ENCODE measurements at places on chromosomes 13 and 19.

GRCh38 chr13:78679329-78679728 is 20.4 kb upstream of the OBI1 start:
- DNase-seq: no peak

DNA sequence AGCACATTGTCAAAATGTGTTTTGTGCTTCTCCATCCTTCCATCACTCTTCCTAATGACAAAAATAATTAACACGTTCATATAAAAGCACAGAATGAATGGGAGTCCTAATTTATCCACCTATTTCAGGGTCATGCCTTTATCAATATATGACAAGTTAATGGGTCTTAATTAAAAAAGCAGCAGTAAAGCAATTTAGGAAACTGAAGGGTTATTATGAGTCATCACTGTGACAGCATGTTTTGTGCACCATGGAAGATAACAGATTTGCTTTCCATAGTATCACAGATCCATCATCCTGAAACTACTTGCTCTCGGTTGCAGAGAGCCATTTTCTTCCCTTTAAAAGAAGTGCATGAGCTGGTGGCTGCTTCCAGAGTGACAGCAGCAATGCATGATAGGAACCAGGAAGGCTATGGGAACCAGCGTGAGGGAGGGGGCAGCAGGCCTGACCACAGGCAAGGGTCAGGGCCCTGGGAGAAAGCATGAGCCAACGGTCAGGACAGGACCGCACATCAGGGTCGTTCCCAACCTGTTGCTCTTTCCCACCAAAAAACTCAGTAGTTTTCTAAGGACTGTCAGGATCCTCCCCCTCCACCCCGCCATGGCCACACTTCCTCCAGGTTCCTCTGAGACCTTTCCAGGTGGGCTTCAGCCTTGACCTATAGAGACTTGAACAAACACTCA is 784.1 kb downstream of the UQCRFS1 start:
- DNase-seq: no peak

- no peak for DNase-seq
Observed at GRCh38 chr13:21069561-21070004, 8.2 kb upstream of the LATS2 start.

DNA sequence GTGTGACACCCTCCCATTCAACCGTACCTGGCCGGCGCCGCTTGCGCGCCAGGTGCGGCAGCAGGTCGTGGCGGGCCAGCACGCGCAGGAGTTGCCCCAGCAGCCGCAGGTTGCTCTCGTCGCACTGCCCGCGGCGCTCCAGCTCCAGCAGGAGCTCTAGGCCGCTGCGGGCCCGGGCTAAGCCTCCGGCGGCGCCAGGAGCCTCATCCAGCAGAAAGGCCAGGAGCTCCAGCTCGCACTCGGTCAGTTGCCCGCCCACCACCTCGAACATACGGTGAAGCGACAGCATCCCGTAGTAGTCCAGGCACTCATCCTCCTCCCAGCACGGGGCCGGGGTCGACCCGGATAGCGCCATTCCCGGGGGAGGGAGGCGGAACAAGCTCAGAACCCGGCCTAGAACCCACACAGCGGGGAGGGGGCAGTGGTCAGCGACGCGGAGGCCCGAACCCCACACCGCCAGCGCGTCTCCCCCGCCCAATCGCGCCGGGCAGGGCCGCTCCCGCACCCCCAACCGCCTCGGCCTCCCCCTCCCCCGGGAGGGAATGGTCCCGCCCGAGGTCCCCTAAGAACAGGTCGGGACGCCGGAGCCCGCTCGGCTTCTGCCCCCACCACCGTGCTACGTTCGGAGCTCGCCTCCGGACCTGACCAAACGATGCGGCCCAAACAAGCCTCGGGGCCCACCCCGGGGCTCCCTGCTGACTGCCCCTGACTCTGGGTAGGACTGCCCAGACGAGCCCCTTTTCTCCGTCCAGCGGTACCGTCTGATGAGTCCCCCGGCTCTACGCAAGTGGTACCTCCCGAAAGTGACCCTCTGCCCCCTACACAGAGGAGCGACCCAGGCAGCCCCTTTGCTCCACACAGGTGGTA is 591 bp downstream of the DEDD2 start:
- DNase-seq: peak; percentile 42

DNA sequence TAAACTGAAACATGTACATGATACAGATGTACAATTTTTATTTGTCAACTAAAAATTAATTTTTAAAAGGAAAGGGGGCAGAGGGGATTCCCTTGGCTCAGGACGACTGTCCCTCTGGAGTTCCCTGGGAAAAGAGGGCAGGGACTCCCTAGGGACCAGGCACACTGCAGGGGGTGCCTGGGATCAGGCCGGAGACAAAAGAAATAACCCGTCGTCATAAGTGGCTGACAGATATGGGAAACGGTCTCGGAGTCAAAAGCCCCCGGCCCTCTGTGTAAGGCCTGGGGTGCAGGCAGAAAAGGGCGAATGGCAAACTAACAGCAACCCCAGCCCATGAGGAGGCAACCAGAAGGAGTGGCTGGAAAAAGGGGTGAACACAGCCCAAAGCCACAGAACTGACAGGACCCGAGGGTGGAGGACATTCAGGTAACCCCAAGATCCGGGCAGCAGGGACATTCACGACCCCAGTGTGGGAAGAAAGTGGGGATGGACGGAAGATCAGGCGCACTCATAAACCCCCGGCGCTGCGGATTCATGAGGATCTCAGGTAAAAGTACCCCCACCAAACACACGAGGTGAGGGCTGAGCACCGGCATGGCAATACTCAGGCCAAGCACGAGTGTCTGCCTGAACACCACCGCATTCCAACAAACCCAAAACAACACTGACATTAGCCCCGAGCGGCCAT is 6.7 kb downstream of the MLLT1 start:
- DNase-seq: no peak

- DNase-seq: no peak
Observed at GRCh38 chr13:60210510-60211330, 47.0 kb upstream of the DIAPH3 start.

GRCh38 chr13:99911965-99912566 is 59.5 kb downstream of the ZIC5 start:
- peak; percentile 17 for DNase-seq

DNA sequence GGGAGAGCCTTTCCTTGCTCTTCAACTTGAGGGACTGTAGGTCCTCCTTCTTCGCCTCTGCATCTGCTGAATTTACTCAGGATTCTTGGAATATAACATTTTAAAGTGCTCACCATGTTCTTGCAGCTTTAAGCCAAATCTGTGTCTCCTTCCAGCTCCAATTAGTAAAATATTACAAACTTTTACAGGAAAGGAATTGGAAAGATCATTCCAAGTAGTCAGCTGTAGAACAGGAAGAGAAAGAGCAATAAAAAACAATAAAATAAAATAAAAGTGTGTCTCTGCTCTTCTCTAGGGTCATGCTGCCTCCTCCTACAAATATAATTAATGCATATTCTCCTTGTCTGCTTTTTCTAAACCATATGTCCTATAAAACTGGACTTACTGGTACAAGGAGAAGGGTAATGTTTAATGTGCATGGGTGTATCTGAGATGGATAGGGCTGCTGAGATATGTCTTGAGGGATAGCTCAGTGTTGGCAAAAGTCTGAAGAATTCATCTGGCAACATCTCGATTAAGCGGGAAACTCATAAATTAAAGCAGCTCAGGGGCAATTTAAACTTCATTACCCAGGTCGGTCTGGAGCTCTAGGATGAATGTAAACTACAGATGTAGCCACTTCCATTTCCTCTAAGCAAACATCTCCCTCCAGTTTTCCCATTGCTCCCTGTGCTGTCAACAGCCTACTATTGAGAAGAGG is 25.0 kb downstream of the ENOX1 start:
- no peak for DNase-seq

GRCh38 chr13:86464193-86464592 is 665.0 kb upstream of the SLITRK6 start:
- no peak for DNase-seq

- no peak for DNase-seq
Observed at GRCh38 chr13:23671897-23672296, 101.7 kb downstream of the TNFRSF19 start.

GRCh38 chr13:43203781-43204180 is 180.4 kb downstream of the DNAJC15 start:
- DNase-seq: no peak

GRCh38 chr19:12785431-12786031 is 5.8 kb upstream of the JUNB start:
- DNase-seq: no peak

DNA sequence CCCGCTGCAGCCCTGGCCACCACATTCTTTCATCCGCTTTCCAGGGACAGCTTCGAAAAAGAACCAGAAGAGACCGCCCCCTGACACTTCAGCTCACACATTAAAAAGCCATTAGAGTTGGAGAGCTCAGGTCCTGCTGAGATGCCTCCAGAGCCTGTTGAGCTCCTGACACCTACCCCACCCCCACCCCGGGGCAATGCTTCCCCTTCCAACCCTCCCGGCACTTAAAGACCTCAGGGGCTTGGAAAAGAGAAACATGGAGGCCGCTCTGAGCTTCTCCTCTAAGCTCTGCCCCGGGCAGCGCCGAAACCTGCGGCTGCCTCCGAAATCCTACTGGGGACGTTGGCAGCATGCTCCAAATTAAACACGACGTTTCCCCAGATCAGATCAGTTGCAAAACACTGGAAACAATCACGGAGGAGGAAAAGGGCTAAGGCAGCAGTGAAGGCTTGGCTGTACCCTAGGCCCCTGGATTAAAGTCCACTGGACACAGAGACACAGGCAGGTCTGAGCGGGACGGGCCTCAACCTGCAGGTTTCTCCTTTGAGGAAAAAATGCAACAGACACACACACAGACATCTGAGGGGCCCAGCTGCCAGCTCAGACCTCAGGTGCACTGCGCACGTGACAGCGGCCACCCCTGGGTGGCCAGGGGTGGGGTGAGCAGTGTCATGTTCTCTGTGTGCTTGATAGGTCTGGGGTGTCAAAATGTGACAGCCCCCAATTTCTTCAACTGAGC is 9.6 kb downstream of the SH3GL1 start:
- no peak for DNase-seq

DNA sequence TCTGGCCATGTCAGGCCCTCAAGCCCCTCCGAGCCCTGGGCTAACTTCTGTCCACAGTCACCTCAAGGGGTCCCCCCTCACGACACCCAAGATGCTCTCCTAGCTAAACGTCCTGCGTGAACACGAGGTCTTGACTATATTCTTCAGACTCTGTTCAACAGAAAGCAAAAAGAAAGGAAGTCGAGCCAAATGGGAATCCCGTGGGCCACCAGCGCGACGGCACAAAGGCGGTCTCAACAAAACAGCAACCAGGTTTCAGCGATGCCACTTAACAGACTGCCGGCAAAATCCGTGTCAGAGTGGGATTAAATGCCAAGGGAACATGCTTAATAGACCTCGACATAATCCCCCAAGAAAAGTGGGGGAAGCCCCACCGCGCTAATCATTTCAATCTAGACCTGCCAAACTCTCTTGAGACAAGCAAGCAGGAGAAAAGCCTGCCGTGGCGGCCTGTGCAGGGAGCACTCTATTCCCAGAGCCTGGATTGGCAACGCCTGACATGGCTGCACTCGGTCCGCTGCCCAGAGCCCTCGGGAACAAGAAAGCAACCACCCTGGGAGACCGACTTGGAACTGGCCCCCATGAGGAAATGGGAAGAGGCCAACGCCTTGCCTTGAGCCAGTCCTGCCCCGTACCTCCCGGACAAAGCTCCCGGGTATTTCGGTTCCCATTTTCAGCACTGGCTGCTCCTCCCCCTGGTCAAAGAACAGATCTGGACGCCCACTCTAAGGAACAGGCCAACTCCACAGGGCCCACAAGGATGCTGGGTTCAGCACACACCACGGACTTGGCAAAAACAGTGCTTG is 16.0 kb downstream of the ZC3H4 start:
- DNase-seq: no peak

- no peak for DNase-seq
Observed at GRCh38 chr19:40576151-40576584, 505 bp upstream of the SHKBP1 start.

DNA sequence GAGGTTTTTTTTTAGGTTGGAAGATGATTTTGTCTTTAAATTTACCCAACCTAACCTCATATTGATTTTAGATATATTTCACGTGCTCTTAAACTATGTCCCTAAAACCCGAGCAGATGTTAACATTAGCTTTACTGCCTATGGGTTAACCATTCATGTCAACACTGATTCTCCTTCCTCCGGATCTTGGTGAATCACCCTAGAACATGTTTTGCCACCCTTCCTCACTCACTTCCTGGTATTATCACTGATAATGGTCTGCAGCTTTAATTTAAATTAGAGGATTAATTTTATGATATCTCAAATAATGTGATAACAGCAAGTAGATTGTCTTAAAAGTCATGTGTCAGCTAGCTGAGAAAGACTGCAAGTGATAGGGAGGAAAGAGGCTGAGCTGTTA is 31.9 kb downstream of the HTR2A start:
- no peak for DNase-seq

DNA sequence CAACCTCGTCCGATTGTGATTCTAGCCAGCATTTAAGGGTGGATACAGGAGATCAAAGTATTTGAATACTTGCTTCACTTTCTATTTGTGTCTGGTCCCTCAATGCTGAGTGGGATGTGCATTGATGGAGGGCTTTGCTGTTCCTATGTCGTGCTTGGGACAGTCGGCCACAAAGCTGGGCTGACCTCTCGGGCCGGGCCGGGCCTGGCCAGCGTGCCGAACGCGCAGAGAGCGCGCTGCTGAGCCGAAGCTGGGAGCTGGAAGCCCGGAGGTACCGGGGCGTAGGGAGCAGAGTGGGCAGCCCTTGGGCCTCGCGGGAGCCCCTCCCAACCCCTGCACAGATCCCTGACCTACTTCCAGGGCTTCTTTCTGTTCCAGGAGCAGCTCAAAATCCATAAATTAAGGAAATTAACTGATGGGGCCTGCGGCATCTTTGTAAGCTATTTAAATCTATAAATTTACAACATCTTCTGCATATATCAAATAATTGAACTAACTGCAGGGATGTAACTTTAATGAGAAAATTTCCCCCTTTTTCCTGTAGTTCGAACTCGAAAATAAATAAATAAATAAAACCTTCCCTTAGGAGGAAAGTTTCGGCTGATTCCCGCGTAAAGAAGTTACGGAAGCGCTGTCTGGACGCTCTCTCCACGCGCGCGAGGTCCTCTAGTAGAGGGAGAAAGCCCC is 1.8 kb upstream of the KCTD15 start:
- DNase-seq: no peak

DNA sequence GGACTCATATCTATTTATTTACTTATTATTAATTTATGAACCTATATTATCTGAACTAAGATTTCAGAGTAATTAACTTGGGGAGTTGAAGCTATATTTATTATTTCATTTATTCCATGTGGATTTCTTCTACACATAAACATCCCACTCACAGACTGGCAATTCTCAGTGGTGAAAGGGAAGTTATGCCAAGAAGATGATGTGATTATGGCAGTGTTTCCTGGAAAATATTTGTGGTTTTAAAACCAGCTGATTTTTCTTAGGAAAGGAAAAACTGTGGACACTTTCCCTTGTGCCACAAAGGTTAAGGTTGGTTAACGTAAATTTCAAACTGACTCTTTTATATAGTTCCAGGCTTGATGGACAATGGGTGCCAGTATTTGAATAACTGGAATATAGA is 513.1 kb downstream of the SLITRK6 start:
- DNase-seq: no peak

GRCh38 chr19:15722956-15723355 is 4.9 kb upstream of the OR10H2 start:
- DNase-seq: no peak

Measured in GM12865 (cell line).